ENCODE measurements at places on chromosomes 16 and 17.
A peak's percentile ranks its signal among the peaks of the same experiment; 100 is the strongest.

DNA sequence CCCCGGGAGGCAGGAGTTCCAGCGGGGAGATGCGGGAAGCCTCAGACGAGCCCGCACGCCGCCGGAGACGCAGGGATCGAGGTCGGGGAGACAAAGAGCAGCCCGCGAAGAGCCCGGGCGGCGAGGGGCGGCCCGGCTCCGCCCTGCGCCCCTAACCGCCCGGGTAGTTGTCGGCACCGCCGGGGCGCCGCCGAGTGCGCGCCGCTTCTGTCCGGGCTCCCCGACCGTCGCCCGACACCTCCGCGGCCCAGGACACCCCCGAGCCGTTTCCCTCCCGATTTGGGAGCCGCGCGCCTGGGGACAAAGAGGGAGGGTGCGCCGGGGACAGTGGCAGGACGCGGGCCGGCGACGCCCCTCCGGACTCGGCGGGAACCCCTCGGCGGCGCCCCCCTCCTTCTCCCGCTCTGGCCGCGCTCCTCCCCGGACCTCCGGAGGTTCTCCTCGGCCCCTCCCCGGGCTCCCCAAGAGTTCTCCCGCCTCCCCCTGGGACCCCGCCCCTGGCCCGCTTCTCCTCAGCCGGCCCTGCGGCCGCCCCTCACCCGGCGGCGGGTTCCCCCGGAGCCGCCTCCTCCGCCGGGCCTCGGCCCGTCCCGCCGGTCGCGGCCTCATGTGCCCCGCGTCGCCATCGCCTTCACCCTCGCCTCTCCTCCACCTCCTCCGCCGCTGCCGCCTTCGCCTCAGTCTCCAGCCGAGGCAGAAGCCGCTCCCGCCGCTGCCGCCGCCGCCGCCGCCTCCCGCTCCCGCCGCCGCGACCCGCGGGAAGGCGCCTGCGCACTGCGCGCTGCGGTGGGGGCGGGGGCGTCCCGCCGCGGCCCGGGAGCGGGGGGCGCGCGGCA lies at the start of gene GJC1:
Gene GJC1 (minus strand): TSS at position 765 of the 836 bp plus-strand sequence. CDS start 24,470 bp downstream, outside the sequence.
- DNase-seq: no peak

- no peak for DNase-seq
Observed at GRCh38 chr16:26668026-26668425, 398.7 kb upstream of the C16orf82 start.

DNA sequence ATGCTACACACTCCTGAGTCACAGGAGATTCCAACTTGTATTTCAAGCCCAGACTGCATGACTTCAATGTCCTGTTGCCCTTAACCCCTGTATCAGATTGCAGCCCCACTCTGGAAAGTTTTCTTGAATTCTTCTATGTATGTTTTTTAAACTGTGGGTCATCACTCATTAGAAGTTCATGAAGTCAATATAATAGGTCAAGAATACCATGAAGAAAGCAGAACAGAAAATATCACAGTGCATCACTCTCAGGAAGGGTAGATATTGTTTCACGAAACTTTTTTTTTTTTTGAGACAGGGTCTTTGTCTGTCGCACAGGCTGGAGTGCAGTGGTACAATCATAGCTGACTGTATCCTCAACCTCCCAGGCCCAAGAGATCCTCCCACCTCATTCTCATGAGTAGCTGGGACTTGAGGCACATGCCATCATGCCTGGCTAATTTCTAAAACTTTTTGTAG lies 20.5 kb downstream of the PRKCB start:
- no peak for DNase-seq

GRCh38 chr16:5466551-5466950 lies 369.0 kb upstream of the EEF2KMT start:
- DNase-seq: no peak

DNA sequence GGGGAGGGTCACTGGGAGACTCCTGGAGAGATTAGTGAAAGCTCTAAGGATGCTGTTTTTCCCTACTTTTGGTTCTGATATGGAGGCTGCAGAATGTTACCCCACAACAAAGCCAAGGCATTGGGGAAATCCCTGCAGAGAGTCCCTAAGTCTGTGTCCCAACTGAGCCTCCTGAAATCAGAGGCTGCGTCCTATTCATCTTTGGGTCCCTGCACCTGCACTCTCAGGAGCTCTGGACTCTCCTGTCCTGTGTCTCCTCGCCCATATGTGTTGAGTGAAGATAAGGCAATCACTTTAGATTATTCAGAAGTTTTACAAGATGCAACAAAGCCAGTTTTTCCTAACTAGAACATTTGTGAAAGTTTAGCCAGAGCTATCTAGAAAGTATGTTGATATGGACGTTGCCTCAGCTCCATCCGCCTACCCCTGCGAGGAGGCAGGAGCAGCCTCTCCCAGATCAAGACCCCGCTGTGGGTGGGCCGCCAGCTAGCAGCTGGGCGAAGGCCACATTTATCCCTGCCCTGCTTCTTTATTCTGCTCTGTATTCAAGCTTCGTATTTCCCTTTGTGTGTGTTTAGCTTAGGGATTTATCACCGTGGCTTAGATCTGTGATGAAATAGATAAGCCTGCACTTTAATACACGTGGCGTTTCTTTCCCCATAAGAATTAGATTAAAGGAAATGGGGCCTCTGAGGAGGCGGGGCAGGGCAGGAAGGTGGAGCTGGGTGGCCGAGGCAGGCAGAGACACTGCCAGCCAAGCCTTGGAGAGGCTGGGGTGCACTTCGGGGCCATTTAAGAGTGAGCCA lies 37.4 kb downstream of the SHISA6 start:
- DNase-seq: no peak

- no peak for DNase-seq
Observed at GRCh38 chr17:40095351-40095943, 4.9 kb downstream of the NR1D1 start.

- DNase-seq: no peak
Observed at GRCh38 chr16:90048347-90048722, 28.8 kb downstream of the PRDM7 start.

- DNase-seq: no peak
Observed at GRCh38 chr17:72760368-72760767, 332.1 kb downstream of the SLC39A11 start.

DNA sequence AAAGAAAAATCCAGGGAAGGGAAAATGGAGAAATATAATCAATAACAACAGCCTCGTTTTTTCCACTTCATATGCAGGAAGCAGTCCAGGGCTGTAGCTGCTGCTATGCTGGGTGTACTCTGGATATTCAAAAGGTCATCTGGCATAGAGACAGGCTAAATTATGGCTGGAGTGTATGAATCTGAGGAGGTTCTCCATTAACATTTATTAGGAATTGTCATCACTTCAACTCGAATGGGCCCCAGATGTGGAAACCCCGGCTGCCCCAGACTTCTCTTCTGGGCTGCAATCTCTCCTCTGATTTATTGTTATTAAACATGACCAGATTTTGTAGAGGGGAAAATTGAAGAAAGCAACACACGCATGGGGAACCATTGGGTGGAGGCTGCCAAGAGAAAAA lies 33.5 kb upstream of the SKAP1 start:
- DNase-seq: no peak

GRCh38 chr16:72120026-72120425 lies 26.4 kb downstream of the DHX38 start:
- no peak for DNase-seq

- no peak for DNase-seq
Observed at GRCh38 chr17:64448665-64449512, at the start of gene MILR1. MILR1 (plus strand) TSS chr17:64449115; CDS start chr17:64449169, 54 bp downstream.

- no peak for DNase-seq
Observed at GRCh38 chr17:51745993-51746392, 412.5 kb downstream of the CA10 start.

- DNase-seq: no peak
Observed at GRCh38 chr17:33494151-33494550, 201.1 kb upstream of the ASIC2 start.

- no peak for DNase-seq
Observed at GRCh38 chr17:31493656-31494155, 102.2 kb downstream of the RAB11FIP4 start.

GRCh38 chr17:64200080-64201032 lies 62.7 kb downstream of the TEX2 start:
- no peak for DNase-seq

GRCh38 chr17:8117367-8117979 lies 841 bp downstream of the ALOXE3 start:
- no peak for DNase-seq

DNA sequence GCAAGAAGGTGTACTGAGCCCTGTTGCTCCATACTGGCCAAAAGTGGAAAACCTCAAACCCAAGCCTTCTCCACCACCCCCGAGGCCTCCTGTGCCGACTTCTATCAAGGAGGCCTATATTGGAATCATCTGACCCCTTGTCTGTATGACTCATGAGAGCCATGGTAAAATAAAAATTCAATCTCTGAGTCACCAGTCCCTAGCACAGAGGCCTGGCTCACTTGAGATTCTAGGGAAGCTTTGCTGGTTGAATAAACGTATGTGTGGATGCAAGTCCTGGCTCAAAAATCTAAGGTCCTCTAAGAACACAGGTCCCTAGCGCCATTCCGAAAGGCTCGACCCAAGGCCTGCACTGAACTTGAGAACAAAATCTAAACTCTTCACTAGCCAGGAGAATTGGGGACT lies 15.0 kb downstream of the NSMCE1 start:
- no peak for DNase-seq

- DNase-seq: no peak
Observed at GRCh38 chr17:19673623-19674022, 25.1 kb downstream of the ALDH3A2 start.

DNA sequence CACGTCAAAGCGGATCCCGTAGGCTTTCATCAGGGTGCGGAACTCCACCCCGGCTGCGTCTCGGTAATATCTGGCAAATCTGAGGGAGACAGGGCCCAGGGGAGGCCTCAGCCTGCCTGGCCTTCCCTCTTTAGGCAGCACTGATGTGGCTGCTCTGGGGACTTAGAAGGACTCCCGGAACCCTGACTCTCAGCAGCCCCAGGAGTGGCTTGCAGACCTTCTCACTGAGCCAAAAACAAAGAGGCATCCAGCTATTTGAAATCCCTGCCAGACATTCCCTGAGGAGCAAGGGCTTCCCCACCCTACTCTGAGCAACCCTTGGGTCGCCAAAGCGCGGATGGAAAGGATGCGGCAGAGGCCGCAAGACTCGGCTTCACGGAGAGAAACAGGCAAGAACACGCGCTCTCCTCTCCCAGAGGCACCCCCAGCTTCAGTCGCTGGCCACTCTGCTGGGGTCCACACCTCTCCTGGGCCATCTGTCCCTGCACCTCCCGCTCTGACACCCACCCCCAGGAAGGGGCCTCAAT lies 7.9 kb downstream of the P2RX5 start:
- no peak for DNase-seq

- no peak for DNase-seq
Observed at GRCh38 chr16:48317614-48318315, 67.4 kb downstream of the SIAH1 start.

DNA sequence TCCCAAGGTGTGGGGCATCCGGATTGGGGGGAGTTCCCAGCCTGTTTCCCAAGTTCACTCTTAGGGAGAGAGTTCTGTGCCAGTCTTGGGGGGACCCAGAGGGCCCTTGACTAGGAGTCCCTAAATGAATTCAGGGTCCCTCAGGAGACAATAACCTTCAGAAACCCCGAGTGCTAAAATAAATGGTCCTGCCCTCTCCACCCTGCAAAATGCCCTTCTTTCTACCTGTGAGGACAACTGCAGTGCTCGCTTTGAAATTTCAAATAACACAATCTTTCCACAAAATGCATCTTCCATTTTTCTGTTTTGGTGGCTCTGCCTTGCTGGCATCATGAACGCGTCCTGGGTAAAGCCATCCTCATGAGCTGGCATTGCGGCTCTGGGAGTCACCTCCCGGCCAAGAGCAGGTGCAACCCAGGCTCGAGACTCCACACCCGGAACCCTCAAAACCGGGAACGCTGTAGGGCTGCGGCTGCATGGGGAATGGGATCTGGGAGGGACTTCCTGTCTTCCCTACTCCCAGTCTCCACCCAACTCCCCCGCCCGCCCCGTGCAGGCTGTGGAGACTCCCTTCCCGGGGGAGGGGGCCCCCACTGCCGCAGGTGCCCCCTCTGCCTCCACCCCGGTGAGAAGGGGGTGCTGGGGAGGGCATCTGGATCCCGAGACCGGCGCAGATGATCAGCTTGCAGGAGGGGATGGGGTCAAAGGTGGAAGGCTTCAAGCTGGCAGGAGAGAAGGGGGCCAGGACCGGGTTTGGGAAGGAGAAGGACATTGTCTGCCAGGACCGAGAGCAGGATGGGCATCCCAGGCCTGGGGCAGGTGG lies at the start of gene ZNF205:
Gene ZNF205 (plus strand): TSS at position 529 of the 823 bp plus-strand sequence. CDS start 845 bp downstream, outside the sequence.
- peak; percentile 68 for DNase-seq

DNA sequence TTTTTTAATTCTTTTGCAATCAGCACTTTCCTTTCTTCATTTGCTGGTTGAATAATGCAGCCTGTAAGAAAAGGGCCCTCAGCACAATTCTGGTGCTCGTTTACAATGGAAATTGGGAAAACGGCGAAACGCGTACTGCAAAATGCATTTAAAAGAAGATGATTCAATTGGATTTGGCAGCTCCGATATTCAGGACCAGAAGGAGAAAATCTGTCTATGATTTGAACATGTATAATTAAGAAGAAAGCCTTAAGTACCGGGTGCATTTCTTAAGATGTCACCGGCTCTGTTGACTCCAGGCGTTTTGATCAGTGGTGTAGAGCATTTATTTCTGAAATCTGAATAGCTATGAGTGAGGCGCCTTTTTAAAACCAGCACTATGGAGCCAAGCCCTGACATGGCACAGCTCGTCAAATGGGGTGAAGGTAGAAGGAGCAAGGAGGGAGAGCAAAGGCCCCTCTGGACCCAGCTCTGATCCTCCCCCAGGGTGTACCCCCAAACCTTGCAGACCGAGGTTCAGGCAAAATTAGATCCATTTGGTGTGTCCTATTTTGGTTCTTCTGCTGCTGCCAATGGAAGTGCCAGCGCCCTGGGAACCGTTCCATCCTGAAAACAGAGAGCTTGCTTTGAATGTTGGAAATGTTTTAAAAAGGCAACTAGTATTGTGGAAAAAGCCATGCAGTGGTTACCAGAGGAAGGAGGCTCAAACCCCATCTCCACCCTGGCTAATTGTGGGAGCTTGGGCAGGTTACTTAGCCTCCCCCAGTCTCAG lies 161.4 kb upstream of the RPL38 start:
- DNase-seq: no peak

GRCh38 chr16:67546761-67547422 lies 15.4 kb upstream of the CTCF start:
- peak; percentile 67 for DNase-seq

Data from NCI-H446 (cell line).